Natural killer cell treated with Interleukin-12 subunit alpha and Interleukin-12 subunit beta and Interleukin-15 and Interleukin-18, amount 100 ng/mL, for 72 hours (primary cell): ENCODE measurements at places on chromosomes 2 and 18.

- no peak for DNase-seq
These were observed 70.7 kb downstream of the NEDD4L start for GRCh38 chr18:58114766-58115165.

DNA sequence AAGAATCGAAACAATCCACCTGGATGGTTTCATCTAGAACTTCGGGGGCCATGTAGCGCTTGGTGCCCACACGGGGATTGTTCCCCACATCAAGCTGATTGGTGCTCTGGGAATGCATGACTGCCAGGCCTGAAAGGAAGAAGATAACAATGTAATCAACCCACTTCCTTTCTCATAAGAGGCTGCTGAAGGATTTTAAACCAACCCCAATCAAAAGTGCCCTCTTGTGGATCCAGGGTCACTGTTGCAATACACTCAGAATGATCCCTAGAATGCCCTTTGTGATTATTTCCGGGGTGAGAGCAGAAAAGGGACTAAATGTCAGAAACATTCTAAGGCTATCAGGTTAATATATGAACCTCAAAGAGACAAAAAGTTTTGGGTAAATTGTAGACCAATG lies 115.2 kb downstream of the ACVR1 start:
- no peak for DNase-seq

GRCh38 chr18:21747764-21748693 lies 7.4 kb downstream of the MIB1 start:
- DNase-seq = no peak

- DNase-seq = no peak
These were observed 40.8 kb upstream of the MYO1B start for GRCh38 chr2:191204433-191204832.

DNA sequence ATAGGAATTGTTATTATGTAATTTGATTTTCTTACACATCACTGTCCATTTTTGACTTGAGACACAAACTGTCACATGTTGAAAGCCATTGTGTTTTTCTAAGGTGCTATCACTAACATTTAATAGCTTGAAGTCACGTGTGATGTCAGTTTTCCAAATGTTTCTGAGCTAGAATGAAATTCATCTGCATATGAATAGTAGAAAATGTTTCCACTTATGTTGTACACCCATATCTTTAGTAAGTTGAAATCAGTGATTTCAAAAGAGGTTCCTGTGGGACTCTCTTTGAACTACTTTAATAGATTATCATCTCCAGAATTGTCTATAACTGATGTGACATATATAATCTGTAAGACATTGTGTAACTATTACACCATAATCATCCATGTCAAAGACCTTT lies 27.8 kb downstream of the ABCG5 start:
- DNase-seq = no peak

GRCh38 chr18:64399566-64399965 lies 250.7 kb upstream of the LINC00305 start:
- DNase-seq = no peak

- no peak for DNase-seq
These were observed 12.1 kb downstream of the SPIRE1 start for GRCh38 chr18:12645751-12646203.

- peak; percentile 53 for DNase-seq
These were observed 80.5 kb upstream of the OTOF start for GRCh38 chr2:26558271-26559043.

DNA sequence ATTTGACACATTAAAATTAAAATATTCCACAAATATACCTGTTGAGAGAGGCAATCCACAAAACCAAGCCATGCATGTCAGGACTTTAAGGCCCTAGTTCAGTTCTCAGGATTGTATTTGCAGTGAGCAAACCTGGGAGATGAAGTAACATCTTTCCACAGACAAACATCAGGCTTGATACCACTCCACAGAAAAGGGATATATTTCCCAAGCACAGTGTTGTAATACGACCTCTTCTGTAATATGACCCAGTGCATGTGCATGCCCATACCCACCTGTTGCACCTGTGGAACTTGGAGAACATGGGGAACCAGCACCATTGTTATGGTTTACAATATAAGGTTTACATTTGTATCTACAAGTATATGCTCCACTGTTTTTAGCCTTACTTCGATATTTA lies 184.0 kb downstream of the PDE11A start:
- no peak for DNase-seq

GRCh38 chr2:190683802-190684201 lies 34.9 kb downstream of the NAB1 start:
- no peak for DNase-seq

DNA sequence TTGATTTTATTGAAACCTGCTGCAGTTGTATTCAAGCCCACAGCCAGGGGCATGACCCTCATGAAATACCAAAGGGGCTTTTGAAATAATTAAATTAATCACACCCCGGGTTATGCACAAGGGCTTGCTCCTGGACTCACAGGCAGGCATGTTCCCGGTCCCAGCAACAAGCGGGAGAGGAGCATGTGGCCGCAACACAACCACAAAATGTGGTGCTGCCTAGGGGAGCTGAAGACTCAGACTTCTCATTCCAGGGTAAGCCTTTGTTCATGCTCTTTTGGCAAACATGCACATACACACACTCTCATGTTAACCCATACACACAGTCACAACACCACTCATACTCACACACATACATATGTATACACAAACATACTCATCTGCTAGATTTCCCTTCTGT lies 233.7 kb upstream of the SMAD2 start:
- DNase-seq = no peak

DNA sequence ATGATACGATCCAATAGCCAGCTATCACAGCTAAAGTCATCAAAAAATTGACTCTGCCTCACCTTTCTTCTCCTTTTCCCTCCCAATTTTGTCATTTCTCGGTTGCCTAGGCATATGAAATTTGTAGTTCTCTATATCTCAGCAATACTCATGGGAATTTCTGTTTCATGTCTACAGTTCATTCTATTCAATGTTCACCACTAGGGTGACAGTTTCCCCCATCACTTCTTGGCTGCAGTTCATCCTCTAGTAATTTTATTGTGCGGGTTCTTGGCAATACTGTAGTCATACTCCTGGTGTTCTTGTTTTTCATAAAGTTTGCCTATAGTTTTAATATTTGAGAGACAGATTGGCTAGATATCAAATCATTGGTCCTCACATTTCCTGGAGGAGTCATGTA lies 872.2 kb upstream of the ID2 start:
- DNase-seq = no peak

DNA sequence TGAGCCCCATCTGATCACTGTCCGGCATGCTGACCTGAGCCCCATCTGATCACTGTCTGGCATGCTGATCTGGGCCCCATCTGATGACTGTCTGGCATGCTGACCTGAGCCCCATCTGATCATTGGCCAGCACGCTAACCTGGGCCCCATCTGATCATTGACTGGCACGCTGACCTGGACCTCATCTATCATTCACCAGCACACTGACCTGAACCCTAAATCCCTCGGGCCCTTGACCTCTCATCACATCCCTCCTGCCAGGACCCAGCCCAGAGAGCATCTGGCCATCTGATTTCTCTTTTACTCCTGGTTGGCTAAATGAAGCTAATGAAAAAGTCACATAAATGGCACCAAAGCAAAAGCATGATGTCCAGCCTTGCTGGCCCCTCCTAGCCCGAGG lies 207.1 kb downstream of the NDUFA10 start:
- DNase-seq = peak; percentile 12

GRCh38 chr18:36212301-36213171 lies 25.2 kb downstream of the MOCOS start:
- DNase-seq = no peak

DNA sequence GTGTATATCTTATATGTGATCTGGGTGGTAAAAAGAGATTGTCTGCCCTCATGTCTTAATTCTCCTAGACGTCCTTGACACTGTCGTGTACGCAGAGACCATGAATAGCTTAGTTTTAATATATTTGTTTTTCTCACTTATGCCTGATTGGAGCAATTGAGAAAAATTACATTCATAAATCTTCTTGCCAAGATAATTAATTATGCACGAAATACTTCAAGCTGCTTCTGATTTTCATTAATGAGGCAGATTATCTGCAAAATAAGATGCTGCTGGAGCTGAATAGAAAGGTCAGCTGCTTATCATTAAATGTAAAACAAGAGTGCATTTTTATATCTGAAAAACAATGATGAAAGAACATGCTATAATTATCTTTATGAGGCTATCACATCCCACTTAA lies 95.9 kb downstream of the CCDC141 start:
- no peak for DNase-seq

DNA sequence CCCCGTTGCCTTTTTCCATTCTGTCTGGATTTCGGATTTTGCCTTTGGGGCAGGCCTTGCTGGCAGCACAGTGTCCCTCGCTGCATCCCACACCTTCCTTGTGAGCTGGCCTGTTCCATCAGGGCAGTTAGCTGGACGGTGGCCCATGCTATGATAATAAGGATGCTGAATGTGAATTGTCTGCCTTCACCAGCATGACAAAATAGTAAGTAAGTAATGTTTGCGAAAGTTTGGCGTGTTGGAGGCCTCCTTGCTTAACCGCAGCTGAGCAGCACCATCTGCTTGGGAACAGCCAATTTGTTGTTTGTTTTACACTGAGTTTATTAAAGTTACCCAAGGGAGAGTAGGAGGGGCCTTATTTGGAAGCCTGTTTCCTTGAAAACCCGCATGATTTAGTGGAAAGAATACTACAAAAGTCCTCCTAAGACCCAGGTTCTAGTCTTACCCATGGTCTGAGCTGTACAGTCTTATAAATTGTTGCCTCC lies 469.7 kb upstream of the FANCL start:
- no peak for DNase-seq

- DNase-seq = no peak
These were observed 101.7 kb downstream of the POLR1A start for GRCh38 chr2:86003967-86004366.

- no peak for DNase-seq
These were observed 15.5 kb downstream of the SLC25A12 start for GRCh38 chr2:171878481-171878993.

DNA sequence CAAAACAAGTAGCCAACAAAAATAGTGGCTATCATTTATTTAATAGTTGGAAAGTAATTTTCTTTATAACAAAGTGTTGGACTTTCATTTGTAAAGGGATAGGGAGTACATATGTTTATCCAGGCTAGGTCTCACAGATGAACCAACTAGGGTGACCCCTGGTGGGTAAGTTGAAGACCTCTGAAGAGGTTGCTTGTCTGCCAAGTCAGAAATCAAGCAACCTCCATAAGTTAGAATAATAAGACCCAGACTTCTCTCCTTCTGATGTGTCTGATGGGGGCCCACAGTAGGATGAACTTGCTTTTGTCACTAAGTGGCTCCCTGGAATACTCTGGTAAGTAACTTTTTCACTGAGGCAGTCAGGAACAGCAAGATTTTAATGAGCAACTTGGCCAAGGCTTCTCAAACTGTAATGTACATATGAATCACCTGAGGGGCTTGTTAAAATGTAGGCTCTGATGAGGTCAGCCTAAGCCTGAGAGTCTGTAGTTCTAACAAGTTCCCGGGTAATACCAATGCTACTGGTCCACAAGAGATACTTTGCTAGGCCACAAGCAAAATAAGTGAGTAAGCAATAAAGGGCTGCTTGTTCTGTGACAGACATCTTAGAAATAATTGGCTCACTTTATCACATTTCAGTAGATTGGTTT lies 319.6 kb downstream of the PIK3C3 start:
- DNase-seq = no peak

DNA sequence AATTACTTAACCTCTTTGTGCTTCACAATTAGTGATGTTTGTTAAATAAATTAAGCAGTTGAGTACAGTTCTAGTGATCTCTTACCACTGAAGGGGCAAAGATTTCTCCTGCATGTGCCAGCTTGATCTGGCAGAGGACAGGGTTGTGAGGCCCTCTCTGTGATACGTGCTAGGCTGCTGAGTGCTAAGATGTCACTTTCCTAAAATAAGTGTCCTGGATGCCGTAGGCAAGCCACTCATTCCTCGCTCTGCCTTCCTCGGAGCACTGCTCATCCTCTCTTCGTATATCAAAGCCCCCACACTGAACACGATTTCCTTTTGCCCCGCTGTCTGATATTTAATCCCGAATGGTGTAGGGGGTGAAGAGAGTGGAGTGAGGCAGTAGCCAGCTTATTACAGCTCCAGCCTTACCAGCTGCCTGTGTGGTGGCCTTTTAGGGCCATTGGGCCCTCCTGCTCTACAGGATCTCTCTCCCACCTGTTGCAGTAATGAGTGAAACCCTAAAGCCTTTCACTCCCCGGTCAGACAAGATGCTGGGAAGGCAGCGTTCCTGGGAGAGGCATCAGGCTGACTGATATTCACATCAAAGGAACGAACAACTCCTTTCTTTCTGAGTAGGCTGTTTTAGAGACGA lies 40.5 kb downstream of the PTPRM start:
- DNase-seq = no peak

DNA sequence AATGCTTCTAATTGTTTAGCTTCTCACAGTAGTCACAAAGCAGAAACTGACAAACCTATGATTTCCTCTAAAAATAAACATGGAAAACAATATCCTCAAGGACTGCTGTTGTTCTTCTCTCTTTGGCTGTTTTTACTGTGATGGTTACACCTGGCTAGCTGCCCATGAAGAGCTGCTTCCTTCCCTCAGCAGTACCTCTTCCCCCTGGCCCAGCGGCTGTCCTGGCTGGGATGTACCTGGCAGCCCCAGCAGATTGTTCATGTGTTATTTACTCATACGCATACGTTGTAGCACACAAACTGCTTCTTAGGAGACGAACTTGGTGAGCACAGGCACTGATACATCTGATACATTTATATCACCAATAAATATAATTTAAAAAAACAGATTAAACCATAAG lies 27.4 kb downstream of the NEMP2 start:
- DNase-seq = no peak

DNA sequence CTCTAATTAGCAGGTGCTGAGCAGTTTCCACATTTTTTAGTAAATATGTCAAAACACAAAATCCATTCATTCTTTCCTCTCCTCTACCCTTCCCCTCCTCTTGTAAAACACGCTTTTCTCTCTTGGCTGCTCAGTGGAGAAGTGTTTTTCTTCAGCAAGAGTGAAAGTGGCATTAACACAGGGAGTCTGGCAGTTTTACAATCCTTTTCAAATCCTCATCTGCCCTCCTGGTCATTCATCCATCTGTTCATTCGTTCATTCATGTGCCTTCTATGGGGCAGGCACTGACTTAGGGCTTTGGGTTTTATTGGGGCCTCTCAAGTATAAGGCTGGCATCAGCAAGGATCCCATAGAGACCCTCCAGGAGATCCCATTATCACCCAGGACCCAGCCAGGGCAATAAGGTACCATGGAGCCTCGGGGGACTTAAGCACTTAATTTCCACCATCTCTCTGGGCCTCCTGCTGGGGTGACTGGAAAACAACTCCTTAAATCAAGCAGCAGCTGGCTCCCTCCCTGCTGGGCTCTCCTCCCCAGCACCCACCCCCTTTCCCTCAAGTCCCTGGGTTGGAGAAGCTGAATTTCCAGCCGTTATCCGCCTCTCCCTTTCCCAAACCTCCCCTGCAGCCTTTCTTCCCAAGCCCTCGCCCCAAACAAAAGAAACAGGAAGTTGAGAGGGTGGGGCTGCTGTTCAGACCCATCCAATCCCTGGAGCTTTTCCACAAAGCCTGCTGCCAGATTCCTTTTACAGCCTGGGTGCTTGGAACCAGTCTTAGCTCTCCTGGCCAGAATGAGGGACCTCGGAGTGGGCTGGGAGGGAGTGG lies 32.6 kb downstream of the MARCHF4 start:
- DNase-seq = no peak

- DNase-seq = no peak
These were observed 9.1 kb downstream of the KCNF1 start for GRCh38 chr2:10920764-10921388.

- no peak for DNase-seq
These were observed 92.3 kb downstream of the METTL8 start for GRCh38 chr2:171341394-171342066.

- no peak for DNase-seq
These were observed 6.0 kb upstream of the ROCK1 start for GRCh38 chr18:21117409-21118131.

GRCh38 chr2:171741189-171741588 lies 53.9 kb downstream of the DYNC1I2 start:
- DNase-seq = no peak
